Caki2 (cell line): ENCODE measurements at places on chromosomes 3 and 15.

DNA sequence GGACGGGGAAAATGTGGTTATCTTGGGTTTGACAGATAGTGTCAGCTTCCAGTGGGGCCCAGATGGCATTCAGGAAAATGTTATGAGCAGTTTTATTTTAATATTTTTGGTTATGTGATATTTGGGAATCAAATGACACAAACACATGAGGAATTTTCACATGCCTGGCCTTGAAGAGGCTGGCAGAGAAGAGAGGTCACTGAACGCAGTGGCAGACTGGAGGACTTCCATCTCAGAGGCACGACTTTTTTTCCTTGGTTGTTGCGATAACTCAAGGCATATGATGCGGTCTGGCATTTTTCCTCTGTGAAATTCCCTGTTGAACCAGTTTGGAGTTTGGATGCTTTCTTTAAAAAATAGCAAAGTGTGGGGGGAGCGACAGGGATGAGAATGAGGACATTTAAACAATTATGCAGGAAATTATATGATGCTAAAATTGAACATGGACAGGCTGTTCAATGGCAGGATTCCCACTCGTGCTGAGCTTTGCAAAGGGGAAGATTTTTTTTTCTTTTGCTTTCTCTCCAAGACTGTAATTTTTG, 36.9 kb upstream of the ARPP21 start:
- no peak for DNase-seq

- DNase-seq: no peak
Observed at GRCh38 chr15:77715860-77716259, 83.1 kb upstream of the LINGO1 start.

GRCh38 chr3:64748244-64748904, 60.6 kb upstream of the ADAMTS9 start:
- DNase-seq: no peak

DNA sequence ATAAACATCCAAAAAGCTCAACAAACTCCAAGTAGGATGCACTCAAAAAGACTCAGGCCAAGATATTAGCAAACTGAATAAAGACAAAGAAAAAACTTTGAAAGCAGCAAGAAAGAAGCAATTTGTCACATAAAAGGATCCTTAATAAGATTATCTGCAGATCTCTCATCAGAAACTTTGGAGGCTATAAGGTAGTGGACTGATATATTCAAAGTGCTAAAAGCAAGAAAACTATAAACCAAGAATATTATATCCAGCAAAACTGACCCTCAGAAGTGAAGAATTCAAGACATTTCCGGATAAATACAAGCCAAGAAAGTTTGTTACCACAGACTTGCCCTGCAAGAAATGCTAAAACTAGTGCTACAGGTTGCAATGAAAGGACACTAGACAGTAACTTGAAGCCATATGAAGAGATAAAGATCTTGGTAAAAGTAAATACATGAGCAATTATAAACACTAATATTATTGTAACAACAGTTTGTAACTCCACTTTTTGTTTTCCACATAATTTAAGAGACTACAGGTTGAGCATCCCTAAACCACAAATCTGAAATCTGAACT, 23.6 kb downstream of the C3orf33 start:
- DNase-seq: no peak

GRCh38 chr3:117885011-117885441, 1149.6 kb downstream of the IGSF11 start:
- DNase-seq: peak; percentile 17

GRCh38 chr15:31387092-31387478, 60.5 kb downstream of the KLF13 start:
- no peak for DNase-seq

- DNase-seq: no peak
Observed at GRCh38 chr15:100940767-100941379, 21.7 kb downstream of the LRRK1 start.

DNA sequence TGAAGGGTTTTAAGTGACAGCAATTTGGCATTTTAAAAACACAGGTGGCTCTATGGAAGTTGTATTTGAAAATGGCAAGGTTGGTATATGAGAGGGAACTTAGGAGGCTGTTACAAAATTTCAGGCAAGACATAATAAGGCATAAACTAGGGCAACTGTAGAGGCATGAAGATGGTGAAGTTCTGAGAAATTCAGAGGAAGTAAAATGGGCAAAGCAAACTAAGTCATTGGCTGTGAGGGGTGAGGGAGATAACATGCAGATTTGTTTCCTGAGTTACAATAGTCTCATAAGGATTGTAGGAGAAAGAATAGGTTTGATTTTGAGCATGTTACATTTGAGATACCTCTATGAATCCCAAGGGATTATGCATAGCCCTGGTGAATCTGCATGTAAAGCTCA, 302.9 kb upstream of the ARHGEF26 start:
- no peak for DNase-seq

GRCh38 chr3:111723293-111724215, 128.4 kb upstream of the ZBED2 start:
- DNase-seq: no peak
